Eye (tissue), 1 donor: ENCODE measurements at places on chromosomes 12 and 14.

DNA sequence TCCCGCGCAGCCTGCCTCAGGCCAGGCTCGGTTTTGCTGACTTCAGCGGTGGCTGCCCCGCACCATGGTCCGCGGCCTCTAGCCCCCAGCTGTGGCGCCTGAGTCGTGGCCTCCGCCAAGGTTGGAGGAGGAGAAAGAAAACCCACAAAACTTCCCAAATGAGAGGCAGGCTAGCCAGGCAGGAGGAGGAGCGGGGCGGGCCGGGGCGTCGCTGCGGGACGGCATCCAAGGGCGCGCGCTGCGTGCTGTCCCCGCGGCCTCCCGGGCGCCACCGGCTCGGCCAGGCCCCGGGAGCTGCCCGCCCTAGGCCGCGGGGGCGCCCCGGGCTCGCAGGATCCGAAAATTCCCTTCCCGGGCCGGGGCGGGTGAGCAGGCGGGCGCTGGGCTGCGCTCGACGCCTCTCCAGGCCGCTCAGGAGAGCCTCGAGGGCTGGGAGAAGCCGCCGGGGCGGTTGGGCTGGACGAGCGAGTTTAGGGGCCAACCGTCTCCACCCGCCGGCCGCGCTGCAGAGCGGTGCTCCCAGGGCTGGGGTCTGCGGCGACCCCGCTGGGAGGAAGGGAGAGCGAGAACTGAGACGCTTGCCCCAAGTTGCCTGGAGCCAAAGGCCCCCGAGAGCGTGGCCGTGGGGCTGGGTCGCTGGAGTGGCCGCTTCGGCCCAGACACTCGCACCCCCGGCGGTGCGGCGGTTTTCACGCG lies at the start of gene EFS:
Gene EFS (minus strand): TSS at position 137 of the 696 bp plus-strand sequence. CDS start 147 bp downstream, outside the sequence.
- peak; percentile 71 for DNase-seq

DNA sequence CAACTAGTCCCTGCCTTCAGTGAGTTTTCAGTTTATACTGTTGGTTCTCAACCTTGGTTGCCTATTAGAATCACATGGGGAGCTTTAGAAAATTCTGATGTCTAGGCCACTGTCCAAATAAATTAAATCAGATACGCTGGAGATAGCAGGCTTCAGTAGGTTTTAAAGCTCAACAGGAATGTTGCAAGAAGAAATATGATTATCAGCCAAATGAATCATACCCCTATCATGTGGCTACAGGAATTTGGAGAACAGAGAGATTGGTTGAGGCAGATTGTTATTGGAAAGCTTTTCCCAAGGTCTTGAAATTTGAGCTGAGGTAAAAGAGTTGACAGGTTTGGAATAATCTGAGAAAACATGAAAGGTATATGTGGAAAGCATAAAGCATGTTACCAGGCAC lies 125.3 kb downstream of the WIF1 start:
- DNase-seq = no peak

DNA sequence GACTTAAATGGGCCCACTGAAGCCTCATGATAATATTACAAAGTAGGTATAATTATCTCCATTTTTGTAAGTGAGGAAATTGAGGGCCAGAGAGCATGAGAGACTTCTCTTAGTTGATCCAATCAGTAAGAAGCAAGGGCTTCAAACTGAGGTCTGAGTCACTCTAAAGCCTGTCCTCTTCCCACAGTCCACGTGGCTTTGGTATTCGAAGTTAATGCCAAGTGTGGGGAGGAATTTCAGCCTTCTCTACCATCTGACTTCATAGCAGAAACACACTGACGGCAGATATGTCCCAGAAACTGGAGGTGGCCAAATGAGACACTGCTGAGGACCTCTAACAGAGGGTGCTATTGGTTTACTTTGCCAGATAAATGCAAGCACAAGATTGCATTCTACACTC lies 114.4 kb upstream of the OVCH1 start:
- DNase-seq = no peak

GRCh38 chr12:66013224-66013623 lies 117.3 kb downstream of the LLPH start:
- no peak for DNase-seq

GRCh38 chr12:21499765-21500164 lies 1.7 kb downstream of the RECQL start:
- no peak for DNase-seq

- no peak for DNase-seq
These were observed 1.6 kb upstream of the SLC7A8 start for GRCh38 chr14:23185063-23185462.

- DNase-seq = peak; percentile 9
These were observed 128.5 kb downstream of the WIF1 start for GRCh38 chr12:64992641-64993040.

- DNase-seq = no peak
These were observed 197.0 kb downstream of the ACSS3 start for GRCh38 chr12:81274637-81275529.

GRCh38 chr12:67220065-67220464 lies 49.1 kb upstream of the CAND1 start:
- DNase-seq = no peak

DNA sequence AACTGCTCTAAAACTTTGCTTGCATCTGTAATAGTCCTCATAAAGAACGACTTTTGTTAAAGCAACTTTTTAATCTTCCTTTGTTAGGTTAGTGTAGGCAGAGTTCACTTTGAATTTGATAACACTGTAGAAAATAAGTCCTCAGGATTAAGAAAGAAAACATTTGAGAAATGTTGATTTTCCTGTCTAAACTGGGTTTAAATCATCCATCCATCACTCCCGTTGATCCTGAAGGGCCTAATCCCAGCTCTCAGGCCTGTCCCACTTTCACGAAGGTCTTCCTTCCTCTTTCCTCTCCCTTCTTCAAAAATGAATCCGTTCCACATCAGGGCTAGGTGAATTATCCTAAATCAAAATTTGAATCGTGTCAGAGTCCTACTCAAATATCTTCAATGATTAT lies 36.9 kb downstream of the SLC2A14 start:
- no peak for DNase-seq

DNA sequence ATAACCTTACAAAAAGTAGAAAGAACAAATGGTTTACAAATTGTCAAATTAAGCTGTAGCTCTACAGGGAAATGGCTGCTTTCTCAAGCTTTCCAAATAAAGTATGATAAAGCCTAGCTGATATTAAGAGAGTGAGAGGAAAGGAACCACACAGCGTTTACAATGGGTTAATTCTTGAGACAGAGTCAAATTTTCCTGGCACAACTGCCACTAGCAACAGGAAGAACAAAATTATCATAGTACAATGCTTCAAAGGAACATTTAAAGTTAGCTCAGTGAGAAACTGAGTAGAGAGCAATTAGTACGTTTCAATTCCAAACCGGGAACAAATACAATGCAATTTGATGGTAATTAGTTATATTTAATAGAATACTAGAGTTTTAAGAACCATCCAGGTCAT lies 116.0 kb downstream of the PPP1R12A start:
- no peak for DNase-seq

GRCh38 chr12:7581625-7582024 lies 78.0 kb upstream of the CD163 start:
- DNase-seq = no peak

DNA sequence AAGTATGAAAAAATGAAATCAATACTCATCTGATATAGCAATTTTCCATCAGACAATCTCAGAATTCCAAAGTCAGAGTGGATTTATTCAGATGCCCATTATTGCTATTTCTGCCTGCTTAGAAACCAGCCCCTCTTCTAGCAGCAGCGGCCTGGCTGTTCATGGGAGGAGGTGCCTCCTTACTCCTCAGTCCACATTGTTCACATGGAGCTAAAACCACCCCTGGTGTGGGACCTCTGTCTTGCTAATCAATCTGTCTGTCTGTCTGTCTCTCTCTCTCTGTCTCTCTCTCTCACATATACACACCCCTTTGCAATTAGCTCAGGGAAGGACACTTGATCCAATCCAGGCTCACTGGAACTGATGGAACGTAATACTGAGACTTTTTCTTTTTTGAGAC lies 176.1 kb downstream of the APAF1 start:
- DNase-seq = no peak

- no peak for DNase-seq
These were observed 160.6 kb upstream of the HMGA2 start for GRCh38 chr12:65663648-65664047.

- DNase-seq = no peak
These were observed 29.6 kb downstream of the PRDM4 start for GRCh38 chr12:107731366-107731765.

DNA sequence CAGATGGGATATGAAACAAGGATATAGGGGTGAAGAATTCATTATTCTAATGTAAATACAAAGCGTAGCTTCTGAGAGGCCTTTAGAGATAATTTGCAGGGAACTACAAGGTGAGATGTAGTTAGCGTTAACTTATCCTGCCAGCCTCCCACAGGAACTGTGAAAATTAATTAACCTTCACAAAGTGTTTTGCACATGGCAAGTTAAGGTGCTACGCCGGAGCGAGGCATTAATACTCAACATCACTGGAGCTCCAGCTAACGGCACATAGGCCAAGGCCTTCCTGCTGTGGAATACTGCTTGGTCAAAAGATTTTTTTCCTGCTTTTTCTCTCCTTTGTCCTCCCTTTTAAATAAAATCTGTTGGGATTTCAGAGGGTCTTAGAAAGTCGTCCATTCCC lies 86.5 kb downstream of the CRACR2A start:
- DNase-seq = no peak

GRCh38 chr12:118959985-118960560 lies 21.3 kb upstream of the SRRM4 start:
- DNase-seq = no peak

DNA sequence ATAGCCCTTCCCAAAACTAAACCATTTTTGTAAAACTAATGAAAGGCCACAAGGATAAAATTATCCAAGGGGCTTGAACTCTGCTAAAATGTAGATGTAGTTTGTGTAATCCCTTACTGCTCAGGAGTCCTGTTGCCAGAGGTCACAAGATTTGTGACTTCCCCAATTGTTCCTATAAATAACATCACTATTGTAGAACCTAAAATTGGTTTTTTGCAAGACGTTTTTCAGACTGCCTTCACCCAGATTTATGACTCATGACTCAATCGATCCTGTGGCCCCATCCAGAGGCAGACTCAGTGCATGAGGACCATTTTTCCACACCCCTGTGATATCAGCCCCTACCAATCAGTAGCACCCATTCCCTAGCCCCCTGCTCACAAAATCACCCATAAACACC lies 61.5 kb upstream of the RASSF8 start:
- DNase-seq = no peak

- no peak for DNase-seq
These were observed 10.0 kb downstream of the CDCA4 start for GRCh38 chr14:105010891-105011291.

- peak; percentile 84 for DNase-seq
These were observed 25.5 kb upstream of the DTX1 start for GRCh38 chr12:113030875-113031525.

DNA sequence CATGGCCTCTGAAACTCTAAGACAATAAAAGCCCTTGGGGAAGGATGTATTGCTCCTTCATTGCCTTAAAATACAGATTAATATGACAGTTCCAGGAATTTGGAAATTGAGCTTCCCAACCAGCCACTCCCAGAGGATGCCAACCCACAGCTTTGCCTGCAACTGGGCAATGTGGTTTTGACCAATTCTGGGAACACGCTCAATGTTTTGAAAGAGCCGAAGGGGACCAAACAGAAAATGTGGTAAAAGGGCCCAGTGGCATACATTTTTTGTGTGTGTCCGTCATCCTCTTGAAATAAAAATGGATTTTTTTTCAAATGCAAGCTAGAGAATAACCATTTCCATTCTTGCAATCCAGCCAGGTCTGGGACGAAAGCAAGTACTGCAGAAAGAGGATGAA lies 88.3 kb upstream of the PLEKHG7 start:
- DNase-seq = no peak

DNA sequence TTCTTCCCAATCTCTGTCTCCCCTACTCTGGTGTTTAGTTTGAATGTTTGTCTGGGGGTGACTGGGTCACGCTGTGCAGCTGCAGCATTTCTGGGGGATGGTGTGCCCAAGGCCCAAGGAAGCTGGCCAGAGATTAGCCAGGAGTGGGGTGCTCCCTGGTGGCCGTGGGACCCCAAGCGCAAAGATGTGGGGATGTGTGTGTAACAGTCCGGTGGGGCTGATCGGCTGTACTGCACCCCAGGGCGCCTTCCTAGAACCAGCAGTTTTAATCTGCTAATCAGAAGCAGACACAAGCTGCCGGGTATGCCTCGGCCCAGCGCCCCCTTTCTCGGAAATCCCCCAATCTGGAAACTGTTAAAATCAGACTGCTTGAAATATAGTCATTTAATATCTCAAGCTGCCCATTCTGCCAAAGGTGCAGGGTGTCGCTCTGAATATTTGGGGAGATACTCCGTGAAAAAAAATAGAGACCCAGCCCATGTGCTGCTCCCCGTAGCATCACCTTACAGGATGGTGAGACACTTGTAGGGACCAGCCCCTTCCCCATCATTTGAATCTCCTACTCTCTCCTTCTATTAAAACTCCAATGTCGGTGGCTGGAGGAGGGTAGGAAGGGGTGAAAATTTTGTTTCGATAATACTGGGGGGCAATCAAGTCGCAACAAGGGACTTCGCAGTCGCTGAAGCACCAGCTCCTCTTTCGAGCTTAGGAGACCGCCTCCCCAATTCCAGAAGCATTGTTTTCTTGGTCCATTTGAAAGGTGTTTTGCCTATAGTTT lies 4.3 kb downstream of the HOXC9 start:
- no peak for DNase-seq

- DNase-seq = no peak
These were observed 1005.5 kb downstream of the VRK1 start for GRCh38 chr14:97802430-97803373.

- peak; percentile 30 for DNase-seq
These were observed 989 bp upstream of the DRAM1 start for GRCh38 chr12:101876322-101876860.

- no peak for DNase-seq
These were observed 1599.6 kb upstream of the TMEM132C start for GRCh38 chr12:126667339-126667738.

DNA sequence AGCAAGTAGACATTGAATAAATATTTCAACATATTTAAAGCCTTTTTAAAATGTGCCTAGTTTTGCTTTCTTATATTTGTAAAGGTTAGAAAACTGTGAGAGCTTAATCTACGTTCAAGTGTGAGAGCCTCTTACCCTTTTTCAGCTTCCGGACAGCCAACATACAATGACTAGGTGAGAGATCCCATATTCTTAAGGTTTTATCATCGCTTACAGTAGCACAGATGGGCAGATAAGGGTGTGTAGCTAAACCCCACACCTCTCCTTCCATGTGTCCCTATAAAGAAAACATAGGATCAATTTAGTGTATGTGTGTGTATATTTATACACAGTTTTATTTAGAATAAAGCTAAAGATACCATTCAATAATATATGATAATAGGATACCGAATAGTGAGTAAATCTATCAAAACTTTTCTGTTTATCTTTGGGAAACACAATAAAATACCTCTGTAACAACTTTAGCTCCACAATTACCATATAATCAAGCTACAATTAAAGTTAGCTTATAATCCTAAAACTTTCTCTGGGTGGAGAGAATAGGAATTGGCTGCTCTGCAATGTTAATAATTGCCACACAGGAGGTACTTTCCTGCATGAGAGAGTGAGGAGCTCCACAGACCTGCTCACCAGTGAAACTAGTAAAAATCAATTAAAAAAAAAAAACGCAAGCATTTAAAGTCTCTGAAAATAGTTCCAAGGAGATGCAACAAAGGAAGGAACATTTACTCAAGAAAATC lies 110.8 kb downstream of the EML5 start:
- DNase-seq = no peak
